CD4-positive, alpha-beta T cell (primary cell): ENCODE measurements at places on chromosomes 4 and X.
A peak's percentile ranks its signal among the peaks of the same experiment; 100 is the strongest.

GRCh38 chr4:6116696-6117285 is 83.6 kb downstream of the JAKMIP1 start:
- no peak overlapping the region for H3K27ac ChIP-seq
- no peak overlapping the region for H3K4me3 ChIP-seq
- no peaks in the 10 kb centered on the region for H3K27me3 ChIP-seq

DNA sequence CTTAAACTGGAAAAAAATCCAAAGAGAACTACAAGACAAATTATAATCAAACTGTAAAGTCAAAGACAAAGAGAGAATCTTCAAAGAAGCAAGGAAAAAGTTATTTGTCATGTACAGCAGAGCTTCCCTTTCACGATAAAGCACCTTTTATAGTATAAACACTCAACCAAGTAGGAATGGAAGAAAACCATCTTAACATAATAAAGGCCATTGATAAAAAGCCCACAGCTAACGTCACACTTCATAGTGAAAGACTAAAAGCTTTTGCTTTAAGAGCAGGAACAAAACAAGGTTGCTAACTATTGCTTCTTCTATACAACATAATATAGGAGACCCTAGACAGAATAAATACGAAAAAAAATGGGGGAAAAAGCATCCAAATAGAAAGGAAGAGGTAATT is 595.7 kb upstream of the POU3F4 start:
- no peaks in the 10 kb centered on the region for H3K4me1 ChIP-seq
- no peaks in the 10 kb centered on the region for H3K27me3 ChIP-seq

- H3K4me1 ChIP-seq: no peaks in the 10 kb centered on the region
- H3K27me3 ChIP-seq: no peaks in the 10 kb centered on the region
- H3K36me3 ChIP-seq: no peaks in the 10 kb centered on the region
- no peak overlapping the region for H3K27ac ChIP-seq
- no peak overlapping the region for H3K4me3 ChIP-seq
These were observed 68.8 kb downstream of the ARFIP1 start for GRCh38 chr4:152848508-152848907.

GRCh38 chrX:39667191-39667590 is 430.6 kb downstream of the BCOR start:
- H3K4me1 ChIP-seq: no peaks in the 10 kb centered on the region
- no peak overlapping the region for H3K27ac ChIP-seq
- H3K27me3 ChIP-seq: no peaks in the 10 kb centered on the region

GRCh38 chr4:184251670-184251980 is 34.0 kb upstream of the ENPP6 start:
- DNase-seq: no peak
- no peaks in the 10 kb centered on the region for H3K27me3 ChIP-seq
- H3K4me1 ChIP-seq: peaks cover 6% of the 10 kb centered on the region
- no peaks in the 10 kb centered on the region for H3K36me3 ChIP-seq

DNA sequence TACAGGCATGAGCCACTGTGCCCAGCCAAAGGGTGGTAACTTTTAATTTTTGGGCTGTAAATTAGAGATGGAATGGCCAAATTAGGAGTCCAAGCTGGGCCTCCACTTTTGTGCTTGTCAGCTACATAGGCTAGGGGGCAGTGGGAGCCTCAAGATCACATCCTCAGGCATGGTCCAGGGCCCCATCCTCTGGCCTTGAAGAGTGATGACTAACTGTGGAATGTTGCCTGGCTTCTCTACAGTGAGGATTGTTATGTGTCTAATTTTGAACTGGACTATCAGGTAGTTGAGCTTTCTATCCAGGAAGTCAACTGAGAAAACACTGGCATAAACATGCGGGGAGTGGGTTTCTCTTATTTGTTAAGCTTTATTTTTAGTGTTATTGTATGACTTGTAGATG is 33.0 kb downstream of the CCNG2 start:
- H3K27me3 ChIP-seq: no peaks in the 10 kb centered on the region
- H3K36me3 ChIP-seq: no peaks in the 10 kb centered on the region
- H3K4me3 ChIP-seq: no peak overlapping the region
- peaks cover 17% of the 10 kb centered on the region for H3K4me1 ChIP-seq
- H3K27ac ChIP-seq: no peak overlapping the region

DNA sequence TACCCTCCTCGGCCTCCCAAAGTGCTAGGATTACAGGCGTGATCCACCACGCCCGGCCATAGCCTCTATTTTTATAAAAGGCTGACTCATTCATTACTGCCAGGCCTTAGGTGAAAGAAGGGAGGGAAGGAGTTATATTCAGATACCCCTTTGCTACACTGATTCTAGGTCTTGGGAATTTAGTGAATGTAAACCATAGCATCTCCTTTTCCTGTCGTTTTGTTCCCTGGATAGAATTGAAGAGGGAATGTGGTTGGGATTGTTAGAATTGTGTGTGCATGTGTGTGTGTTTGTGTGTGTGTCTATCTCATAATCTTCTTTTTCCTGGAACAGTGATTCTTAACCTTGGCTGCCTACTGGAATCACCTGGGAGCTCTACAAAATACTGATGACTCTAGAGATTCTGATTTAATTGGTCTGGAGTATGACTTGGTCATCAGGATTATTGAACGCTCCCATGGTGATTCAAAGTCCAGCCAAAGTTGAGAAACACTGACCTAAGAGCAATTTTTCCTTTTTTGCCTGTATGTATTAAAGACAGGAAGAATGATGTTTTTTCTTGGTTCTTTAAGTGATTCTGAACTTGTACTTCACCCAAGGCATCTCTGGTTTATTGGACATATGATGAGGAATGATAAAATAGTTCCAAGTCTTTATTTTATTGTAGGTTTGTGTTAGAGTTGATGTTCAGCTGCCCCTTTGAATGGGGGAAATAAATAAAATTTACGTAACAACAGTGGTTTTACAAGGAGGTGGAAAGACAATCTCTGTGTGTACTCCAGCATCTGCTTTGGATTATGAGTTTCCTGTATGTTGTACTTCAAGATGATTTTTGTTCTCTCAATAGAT is 37.0 kb downstream of the NAP1L5 start:
- H3K27ac ChIP-seq: no peak overlapping the region
- DNase-seq: no peak
- peaks cover 47% of the 10 kb centered on the region for H3K36me3 ChIP-seq
- no peak overlapping the region for H3K4me3 ChIP-seq

DNA sequence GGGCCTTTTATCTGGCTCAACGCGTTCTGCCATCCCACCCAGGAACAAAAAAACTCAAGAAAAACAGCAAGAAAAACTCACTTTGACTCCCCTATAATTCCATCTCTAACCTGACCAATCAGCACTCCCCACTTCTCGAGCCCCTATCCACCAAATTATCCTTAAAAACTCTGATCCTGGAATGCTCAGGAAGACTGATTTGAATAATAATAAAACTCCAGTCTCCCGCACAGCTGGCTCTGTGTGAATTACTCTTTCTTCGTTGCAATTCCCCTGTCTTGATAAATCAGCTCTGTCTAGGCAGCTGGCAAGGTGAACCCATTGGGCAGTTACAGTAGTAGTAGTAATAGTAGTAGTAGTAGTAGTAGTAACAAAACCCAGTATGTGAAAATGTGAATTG is 165.7 kb upstream of the CASK start:
- H3K27me3 ChIP-seq: no peaks in the 10 kb centered on the region
- H3K4me1 ChIP-seq: peaks cover 3% of the 10 kb centered on the region
- H3K36me3 ChIP-seq: no peaks in the 10 kb centered on the region
- no peak overlapping the region for H3K4me3 ChIP-seq
- no peak for DNase-seq

GRCh38 chr4:87547016-87547708 is 18.0 kb upstream of the SPARCL1 start:
- no peaks in the 10 kb centered on the region for H3K4me1 ChIP-seq
- H3K27ac ChIP-seq: no peak overlapping the region
- no peaks in the 10 kb centered on the region for H3K36me3 ChIP-seq
- no peaks in the 10 kb centered on the region for H3K27me3 ChIP-seq
- no peak overlapping the region for H3K4me3 ChIP-seq

DNA sequence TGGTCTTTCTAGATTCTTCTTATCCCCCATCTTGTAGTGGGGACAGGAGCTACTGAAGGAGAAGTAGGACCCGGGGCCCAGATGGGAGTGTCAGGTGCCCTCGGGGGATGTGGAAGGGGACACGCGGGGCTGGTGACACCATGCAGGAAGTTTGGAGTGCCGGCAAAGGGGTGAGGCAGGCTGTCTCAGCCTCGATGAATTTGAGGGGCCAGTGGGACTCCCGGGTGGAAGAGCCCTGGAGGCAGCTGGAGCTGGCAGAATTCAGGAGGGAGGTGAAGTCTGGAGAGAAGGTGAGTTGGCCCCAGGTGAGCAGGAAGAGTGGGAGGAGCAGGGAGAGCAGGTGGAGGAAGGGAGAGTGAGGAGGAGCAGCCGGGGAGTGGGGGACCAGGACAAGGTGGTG is 101.7 kb downstream of the CPZ start:
- no peaks in the 10 kb centered on the region for H3K4me1 ChIP-seq
- H3K4me3 ChIP-seq: no peak overlapping the region
- no peak for DNase-seq

GRCh38 chr4:3879681-3880614 is 113.8 kb downstream of the ADRA2C start:
- H3K36me3 ChIP-seq: no peaks in the 10 kb centered on the region
- H3K4me3 ChIP-seq: peak overlapping the region; percentile 34
- peak; percentile 29 for DNase-seq
- H3K4me1 ChIP-seq: peaks cover 16% of the 10 kb centered on the region
- H3K27me3 ChIP-seq: peaks cover 29% of the 10 kb centered on the region

GRCh38 chrX:17930850-17931249 is 69.8 kb upstream of the RAI2 start:
- H3K4me3 ChIP-seq: no peak overlapping the region
- DNase-seq: no peak
- H3K27ac ChIP-seq: no peak overlapping the region
- H3K36me3 ChIP-seq: no peaks in the 10 kb centered on the region

DNA sequence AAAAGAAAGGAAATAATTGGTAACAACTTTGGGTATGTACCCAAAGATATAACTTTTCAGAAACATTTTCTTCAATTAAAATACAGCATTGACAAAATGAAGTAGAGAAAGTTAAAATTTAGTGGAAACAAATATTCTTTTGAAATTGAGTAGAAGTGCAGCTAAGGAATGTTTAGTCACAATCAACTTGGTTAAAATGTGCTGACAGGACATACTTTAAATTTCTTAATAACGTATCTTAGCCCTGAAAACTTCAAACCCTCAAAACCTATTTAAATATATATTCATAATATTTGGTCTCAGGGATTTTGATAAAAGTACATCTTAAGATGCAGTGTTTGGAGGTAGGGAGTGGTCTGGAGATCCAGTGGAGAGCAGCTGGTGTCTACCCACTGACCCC is 240.8 kb downstream of the DKK2 start:
- no peak for DNase-seq
- no peaks in the 10 kb centered on the region for H3K4me1 ChIP-seq
- H3K36me3 ChIP-seq: no peaks in the 10 kb centered on the region

DNA sequence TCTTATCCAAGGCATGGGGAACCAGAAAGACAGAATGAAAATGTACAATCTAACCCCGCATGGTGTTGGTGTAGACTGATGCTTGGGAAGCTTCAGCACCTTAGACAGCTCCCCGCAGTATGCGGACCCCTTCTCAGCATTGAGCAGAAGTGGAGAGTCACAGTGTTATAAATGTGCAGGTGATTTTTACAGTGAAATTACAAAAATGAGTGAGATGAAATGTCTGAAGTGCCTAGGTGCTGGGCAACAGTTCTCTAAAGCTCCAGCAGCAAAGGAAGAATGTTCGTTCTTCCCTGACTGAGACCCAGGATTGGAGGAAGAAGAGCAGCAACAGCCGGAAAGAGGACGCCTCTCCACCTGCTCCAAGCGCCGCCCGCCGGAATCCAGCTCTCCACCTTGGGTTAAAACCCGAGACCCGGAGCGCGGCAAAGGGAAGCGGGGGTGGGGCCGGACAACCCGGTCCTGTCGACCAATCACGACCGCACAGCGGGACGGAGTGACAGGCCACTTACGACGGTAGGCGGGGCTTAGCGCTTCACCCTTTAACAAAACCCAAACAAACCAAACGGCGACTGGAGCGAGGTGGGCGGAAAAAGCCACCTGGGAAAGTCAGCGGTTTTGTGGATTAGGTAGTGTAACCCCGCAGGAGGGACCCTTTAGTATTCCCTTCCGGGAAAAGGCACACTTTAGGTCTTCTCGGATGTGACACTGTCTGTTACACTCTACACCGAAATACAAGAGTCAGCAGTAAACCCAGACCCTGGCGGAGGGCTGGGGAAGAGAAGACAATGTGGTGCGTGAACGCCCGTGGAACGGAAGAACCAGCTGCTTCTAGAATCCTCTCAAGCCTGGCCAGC is at the start of gene GLRA3:
Gene GLRA3 (minus strand): TSS at position 403 of the 857 bp plus-strand sequence. CDS start 436 bp downstream, outside the sequence.
- H3K4me1 ChIP-seq: no peaks in the 10 kb centered on the region
- no peak within 1 kb of the TSS for H3K4me3 ChIP-seq
- H3K27me3 ChIP-seq: peaks cover 8% of the 10 kb centered on the region
- no peaks in the 10 kb centered on the region for H3K36me3 ChIP-seq
- no peak for DNase-seq

DNA sequence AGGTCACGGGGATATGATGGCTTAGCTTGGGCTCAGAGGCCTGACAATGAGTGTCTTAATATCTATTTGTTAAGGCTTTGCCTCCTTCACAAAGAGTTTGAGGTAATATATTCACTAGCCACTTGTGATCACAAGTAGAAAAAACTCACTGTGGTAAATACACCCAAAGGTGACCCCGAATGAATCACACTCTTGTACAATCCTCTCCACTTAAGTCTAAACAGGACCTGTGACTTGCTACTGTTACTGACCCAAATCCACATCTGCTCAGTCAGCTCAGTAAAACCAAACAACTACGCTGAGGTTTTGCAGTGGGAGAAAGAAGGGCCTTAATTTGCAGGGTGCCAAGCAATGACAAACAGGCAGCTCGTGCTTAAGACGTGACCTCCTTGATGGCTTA is 223.8 kb upstream of the MAGEC2 start:
- no peaks in the 10 kb centered on the region for H3K27me3 ChIP-seq
- no peaks in the 10 kb centered on the region for H3K36me3 ChIP-seq
- no peak overlapping the region for H3K27ac ChIP-seq

- H3K27me3 ChIP-seq: no peaks in the 10 kb centered on the region
- no peak overlapping the region for H3K4me3 ChIP-seq
- H3K27ac ChIP-seq: no peak overlapping the region
- no peaks in the 10 kb centered on the region for H3K4me1 ChIP-seq
These were observed 667.6 kb downstream of the PCDH18 start for GRCh38 chr4:136864604-136865185.

DNA sequence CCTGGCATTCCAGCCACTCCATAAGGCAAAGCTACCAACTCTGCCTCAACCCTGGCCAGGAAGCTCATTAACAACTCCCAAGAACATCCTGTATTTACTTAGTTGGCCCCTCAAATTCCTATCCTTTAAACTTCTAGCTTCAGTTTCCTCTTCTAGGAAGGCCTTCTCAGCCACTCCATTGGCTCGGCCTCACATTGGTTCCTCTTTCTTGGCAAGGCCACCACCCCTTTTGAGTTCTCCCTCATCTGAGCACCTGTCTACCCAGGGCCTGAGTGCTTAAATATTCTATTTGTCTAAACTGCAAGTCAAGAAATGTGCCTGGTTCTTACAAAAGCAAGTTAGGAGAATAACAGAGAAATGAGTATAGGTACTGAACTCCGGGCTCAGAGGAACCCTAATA is 10.0 kb downstream of the SMC1A start:
- no peak overlapping the region for H3K4me3 ChIP-seq
- peaks cover 63% of the 10 kb centered on the region for H3K36me3 ChIP-seq
- H3K4me1 ChIP-seq: no peaks in the 10 kb centered on the region
- no peaks in the 10 kb centered on the region for H3K27me3 ChIP-seq
- H3K27ac ChIP-seq: no peak overlapping the region
